Stomach (tissue), 19 donors: ENCODE measurements at places on chromosomes 5 and 9. TPM values are rescaled to one million over a fixed set of nuclear protein-coding genes. Genes with fewer than 3 reads are reported as not detected.

DNA sequence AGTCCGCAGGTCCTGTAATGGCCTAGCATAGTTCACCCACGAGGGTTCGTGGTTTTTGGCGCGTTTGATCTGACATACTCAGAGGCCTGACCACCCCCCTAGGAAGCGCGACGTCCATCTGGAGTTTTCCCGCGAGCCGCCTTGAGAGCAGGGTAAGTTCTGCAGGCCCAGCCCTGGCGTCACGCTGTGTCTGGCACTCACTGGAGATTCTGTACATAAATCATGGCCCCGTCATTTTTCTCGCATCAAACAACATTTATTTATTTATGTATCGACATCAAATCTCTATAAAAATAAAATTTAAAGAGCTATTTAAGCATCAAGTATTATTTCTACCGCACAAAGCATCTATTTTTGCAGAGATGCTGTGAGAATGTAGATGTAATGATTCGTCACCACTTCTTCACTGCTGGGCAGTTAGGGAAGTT, 437 bp upstream of the TRIM41 start:
- no peak for DNase-seq
- no peaks in the 10 kb centered on the region for H3K27me3 ChIP-seq
- peaks cover 35% of the 10 kb centered on the region for H3K4me1 ChIP-seq
- H3K4me3 ChIP-seq = peak overlapping the region; percentile 94
- peak overlapping the region; percentile 98 for H3K27ac ChIP-seq
- H3K36me3 ChIP-seq = peaks cover 9% of the 10 kb centered on the region

DNA sequence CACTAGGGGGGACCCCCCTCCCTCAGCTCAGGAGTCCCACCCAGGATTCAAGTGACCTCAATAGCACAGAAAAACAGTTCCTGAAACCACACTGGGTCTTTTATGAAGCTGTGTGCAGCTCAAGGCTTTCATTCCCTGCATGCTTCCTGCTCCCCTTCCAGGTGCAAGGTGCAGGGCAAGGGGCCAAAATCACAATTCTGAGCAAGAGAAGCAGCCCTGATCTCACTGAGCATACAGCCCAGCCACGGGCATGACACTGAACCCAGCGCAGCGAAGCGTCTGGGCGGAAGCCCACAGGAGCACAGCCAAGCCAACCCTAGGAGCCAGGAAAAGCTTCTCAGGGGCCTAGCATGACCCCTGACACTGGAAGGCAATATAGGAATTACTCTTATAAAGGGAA, 62.9 kb downstream of the IRX2 start:
- H3K27ac ChIP-seq = no peak overlapping the region
- H3K36me3 ChIP-seq = no peaks in the 10 kb centered on the region
- H3K4me3 ChIP-seq = no peak overlapping the region
- H3K4me1 ChIP-seq = no peaks in the 10 kb centered on the region
- no peak for DNase-seq

DNA sequence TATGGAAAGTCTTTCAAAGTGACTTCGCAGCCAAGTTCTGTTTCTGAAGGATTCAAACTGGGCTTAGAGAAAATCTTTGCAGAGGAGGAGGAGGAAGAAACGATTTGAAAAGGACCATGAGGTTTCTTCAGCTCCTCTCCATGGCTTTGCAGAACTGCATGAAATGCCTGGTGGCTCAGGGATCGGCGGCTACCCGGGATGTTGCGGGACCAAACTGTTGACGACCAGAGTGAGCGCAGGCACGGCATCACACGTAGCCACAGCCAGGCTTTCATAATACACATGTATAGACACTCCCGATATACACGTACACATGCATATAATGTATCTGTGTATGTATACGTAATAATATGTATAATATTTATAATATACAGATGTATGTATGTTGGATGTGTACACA, 180.0 kb downstream of the PAX5 start:
- no peaks in the 10 kb centered on the region for H3K4me1 ChIP-seq
- H3K27ac ChIP-seq = no peak overlapping the region
- peak; percentile 23 for DNase-seq
- H3K36me3 ChIP-seq = no peaks in the 10 kb centered on the region

DNA sequence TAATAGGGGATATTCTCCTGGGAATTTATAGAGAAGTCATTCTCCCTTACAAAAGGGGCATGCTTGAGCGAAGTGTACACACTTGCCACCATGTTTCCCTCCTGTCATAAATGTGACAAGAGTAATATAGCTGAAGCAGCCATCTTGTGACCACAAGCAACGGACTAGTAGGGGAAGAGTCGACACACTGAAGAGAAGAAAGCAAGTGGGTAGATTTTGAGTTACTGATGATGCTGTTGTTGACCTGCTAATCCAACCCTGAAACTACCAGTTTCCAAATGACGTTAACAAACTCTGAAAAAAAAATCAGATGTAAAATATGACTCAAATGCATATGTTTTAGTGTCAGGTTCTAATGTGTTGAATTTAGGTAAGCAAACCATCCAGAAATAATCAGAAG, 350.4 kb downstream of the CDH10 start:
- no peaks in the 10 kb centered on the region for H3K4me1 ChIP-seq
- H3K27ac ChIP-seq = no peak overlapping the region
- H3K27me3 ChIP-seq = no peaks in the 10 kb centered on the region
- no peaks in the 10 kb centered on the region for H3K36me3 ChIP-seq
- H3K4me3 ChIP-seq = no peak overlapping the region

- no peak overlapping the region for H3K4me3 ChIP-seq
- H3K4me1 ChIP-seq = no peaks in the 10 kb centered on the region
- no peak overlapping the region for H3K27ac ChIP-seq
- DNase-seq = no peak
- no peaks in the 10 kb centered on the region for H3K27me3 ChIP-seq
- H3K36me3 ChIP-seq = no peaks in the 10 kb centered on the region
Observed at GRCh38 chr5:155091768-155092717, 78.5 kb downstream of the KIF4B start.

DNA sequence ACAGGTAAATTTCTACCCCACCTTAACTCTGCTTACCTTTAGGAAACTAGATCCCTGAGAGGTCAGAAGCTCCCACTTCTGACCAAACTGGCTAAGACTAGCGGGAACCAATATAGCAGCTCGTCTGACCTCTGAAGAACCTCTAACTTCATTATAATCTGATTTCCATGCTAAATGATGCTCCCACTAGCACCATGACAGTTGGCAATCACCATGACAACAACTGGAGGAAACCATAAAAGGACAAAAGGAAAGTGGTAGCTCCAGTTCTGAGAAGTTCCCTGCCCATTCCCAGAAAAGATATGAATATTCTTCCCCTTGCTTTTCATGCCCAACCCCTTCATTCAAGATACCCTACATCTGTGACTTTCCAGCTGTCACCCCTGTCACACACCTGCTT, 483.3 kb downstream of the CTNND2 start:
- H3K27me3 ChIP-seq = no peaks in the 10 kb centered on the region
- no peaks in the 10 kb centered on the region for H3K36me3 ChIP-seq
- no peak for DNase-seq
- H3K4me3 ChIP-seq = no peak overlapping the region
- H3K27ac ChIP-seq = no peak overlapping the region

DNA sequence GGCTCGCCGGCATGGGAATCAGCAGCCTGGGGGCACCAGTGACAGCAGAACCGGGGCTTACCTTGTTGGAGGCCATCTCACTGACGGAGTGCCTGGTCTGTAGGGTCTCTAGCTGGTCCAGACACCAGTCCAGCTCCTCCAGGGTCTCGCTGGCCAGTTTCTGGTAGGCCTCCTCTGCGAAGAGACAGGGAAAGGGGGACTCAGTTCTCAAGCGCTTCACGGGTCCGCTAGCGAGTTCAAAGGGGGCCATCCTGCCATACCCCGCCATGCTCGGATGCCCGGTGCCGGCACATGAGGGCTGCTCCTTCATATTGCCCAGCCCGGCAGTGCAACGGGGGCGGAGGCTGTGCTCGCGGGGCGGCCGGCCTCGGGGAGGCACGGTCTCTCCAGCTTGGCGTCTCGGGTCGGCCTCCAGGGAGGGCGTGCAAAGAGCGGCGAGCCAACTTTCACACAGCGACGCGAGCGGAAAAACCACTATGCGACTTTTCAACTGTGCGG, 456.0 kb downstream of the RAB3C start:
- H3K4me1 ChIP-seq = peaks cover 85% of the 10 kb centered on the region
- H3K36me3 ChIP-seq = no peaks in the 10 kb centered on the region
- peak overlapping the region; percentile 86 for H3K4me3 ChIP-seq
- DNase-seq = no peak
- peak overlapping the region; percentile 84 for H3K27ac ChIP-seq
- no peaks in the 10 kb centered on the region for H3K27me3 ChIP-seq

- H3K27ac ChIP-seq = peak overlapping the region; percentile 72
- H3K4me1 ChIP-seq = peaks cover 24% of the 10 kb centered on the region
- H3K36me3 ChIP-seq = peaks cover 11% of the 10 kb centered on the region
Observed at GRCh38 chr9:113350937-113351336, 1.6 kb downstream of the BSPRY start.

DNA sequence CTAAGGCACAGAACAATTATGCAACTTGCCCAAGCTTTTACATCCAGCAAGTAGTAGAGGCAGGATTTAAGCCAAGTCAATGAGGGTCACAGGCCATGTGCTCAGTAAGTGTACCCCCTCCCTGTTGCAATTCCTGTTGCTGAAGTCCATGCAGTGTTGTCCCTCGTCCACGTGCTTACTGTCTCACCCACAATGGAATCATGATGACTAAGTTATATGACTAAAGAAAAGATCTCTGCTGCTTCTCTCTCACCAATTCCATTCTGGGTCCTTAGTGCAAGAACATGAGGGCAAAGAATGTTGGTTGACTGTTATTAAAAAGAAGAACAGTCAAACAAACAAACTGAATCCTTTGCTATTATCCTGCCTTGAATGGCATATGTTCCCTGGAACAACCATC, 233.6 kb upstream of the SLC24A2 start:
- H3K27ac ChIP-seq = no peak overlapping the region
- H3K27me3 ChIP-seq = no peaks in the 10 kb centered on the region
- DNase-seq = no peak
- no peak overlapping the region for H3K4me3 ChIP-seq
- no peaks in the 10 kb centered on the region for H3K36me3 ChIP-seq
- H3K4me1 ChIP-seq = peaks cover 9% of the 10 kb centered on the region

GRCh38 chr5:127599320-127599719, 49.6 kb upstream of the CTXN3 start:
- H3K36me3 ChIP-seq = no peaks in the 10 kb centered on the region
- DNase-seq = no peak
- no peak overlapping the region for H3K27ac ChIP-seq
- no peaks in the 10 kb centered on the region for H3K4me1 ChIP-seq
- H3K4me3 ChIP-seq = no peak overlapping the region

DNA sequence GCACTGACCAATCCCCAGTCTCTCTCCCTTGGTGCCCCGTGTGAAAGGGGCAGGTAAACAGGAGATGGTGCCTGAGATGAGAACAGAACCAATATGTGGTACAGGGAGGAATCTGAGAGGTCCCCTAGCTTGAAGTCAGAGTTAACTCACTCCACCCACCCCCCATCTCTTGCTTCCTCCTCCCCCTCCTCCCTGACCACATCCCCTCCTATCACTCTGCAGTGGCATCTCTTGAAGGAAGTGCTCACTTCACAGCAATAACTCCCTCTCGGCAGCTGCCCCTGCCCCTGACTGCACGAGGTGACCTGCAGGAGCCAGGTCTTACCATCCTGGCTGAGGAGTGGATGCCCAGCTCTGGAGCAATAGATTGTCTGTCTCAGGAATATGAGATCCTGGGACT, 224.0 kb downstream of the GAS1 start:
- H3K4me1 ChIP-seq = peaks cover 18% of the 10 kb centered on the region
- H3K36me3 ChIP-seq = no peaks in the 10 kb centered on the region
- H3K27ac ChIP-seq = no peak overlapping the region
- DNase-seq = no peak
- H3K4me3 ChIP-seq = no peak overlapping the region

- no peaks in the 10 kb centered on the region for H3K36me3 ChIP-seq
- H3K4me3 ChIP-seq = no peak overlapping the region
- H3K27ac ChIP-seq = no peak overlapping the region
Observed at GRCh38 chr9:121814594-121814993, 163.2 kb downstream of the DAB2IP start.

GRCh38 chr5:1008451-1009358, at the start of gene NKD2:
Gene NKD2 (plus strand): TSS chr5:1008802. CDS start chr5:1009058, 256 bp downstream.
- H3K4me3 ChIP-seq = peak within 1 kb of the TSS; percentile 47
- peaks cover 57% of the 10 kb centered on the region for H3K4me1 ChIP-seq
- DNase-seq = peak; percentile 79
- no peaks in the 10 kb centered on the region for H3K27me3 ChIP-seq

DNA sequence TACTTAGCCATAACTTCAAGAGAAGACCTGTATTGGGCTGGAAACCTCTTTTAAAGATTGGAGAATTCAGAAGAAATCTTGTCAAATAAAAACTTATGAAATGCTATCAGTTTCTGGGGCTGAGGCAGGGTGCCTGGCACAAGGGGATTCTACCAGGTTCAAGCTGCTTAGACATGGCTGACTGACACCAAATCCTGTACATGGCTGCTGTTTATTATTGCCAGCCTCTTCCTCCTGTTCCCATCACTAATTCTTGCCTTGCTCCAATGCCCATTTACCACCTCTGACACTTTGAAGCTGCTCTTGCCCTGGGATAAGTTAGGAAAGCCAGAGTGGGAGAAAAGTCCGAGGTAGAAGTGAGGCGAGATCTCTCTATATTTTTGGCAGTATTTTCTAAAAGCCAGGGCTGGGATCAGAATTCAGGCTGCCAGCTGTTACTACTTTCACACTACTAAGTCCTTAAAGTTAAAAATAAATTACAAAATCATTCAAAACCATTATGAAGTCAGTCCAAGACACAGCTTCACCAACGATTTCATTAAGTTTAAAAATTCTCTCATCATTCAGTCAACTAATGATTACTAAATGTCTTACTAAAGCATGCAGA, 66.3 kb upstream of the TNFAIP8 start:
- no peaks in the 10 kb centered on the region for H3K36me3 ChIP-seq
- no peak overlapping the region for H3K4me3 ChIP-seq
- peaks cover 78% of the 10 kb centered on the region for H3K4me1 ChIP-seq

- H3K4me3 ChIP-seq = no peak overlapping the region
- H3K27ac ChIP-seq = peak overlapping the region; percentile 14
- H3K4me1 ChIP-seq = no peaks in the 10 kb centered on the region
- DNase-seq = no peak
- no peaks in the 10 kb centered on the region for H3K36me3 ChIP-seq
Observed at GRCh38 chr5:17004441-17005106, 68.5 kb upstream of the MYO10 start.

The ITGA2 gene
- 2.2 TPM for total RNA-seq

The PDE6A gene
- under 0.01 TPM for total RNA-seq

The SV2C gene
- not detected for total RNA-seq

The DOLK gene
- total RNA-seq = 0.58 TPM

The FAM169A gene
- total RNA-seq = 11.2 TPM

The ENTPD2 gene
- 11.3 TPM for total RNA-seq

The ADGRD2 gene
- total RNA-seq = not detected
